ENCODE measurements at places on chromosomes 7 and 10. TPM values are rescaled to one million over a fixed set of nuclear protein-coding genes. Genes with fewer than 3 reads are reported as not detected.
A peak's percentile ranks its signal among the peaks of the same experiment; 100 is the strongest.

DNA sequence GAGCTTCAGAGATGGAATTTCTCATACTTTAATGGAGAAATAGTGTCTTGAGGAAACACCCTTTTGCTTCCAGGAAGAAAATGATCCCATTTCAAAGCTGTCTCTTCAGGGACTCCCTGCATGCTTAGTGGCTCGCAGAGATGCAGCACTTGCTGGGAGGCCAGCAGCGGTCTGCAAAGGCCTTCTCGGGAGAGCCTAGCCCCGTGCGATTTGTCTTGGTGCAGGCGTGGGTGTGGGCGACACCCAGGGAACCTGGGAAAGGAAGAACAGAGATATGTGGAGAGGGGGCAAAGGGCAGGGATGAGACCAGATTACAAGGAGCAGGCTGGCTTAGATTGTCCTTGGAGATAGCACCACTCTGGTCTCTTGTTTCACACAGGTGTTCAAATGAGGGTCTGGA lies 352.3 kb upstream of the PODXL start:
- no peak for DNase-seq

DNA sequence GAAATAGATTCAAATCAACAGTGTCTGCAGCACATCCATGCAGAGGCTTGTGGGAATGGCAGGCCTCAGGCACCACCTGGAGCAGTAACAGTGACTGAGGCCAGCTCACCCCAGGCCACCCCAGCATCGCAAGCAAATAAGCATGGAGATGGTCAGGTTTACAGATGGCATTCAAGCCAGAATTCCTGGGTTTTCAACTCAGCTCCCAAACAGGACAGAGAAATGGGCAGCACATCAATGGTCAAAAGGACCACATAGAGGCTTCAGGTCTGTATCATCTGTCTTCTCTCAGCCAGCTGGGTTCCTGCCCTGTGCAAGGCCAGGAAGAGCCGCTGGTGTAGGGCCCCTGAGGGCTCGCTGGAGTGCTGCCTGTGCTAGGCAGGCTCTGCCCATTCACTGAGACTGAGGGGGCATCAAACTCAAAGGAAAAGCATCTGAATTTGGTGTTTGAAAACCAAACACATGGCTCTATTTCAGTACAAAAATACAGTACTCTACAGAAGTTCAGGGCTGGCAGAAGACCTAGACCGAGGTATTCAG lies 112.5 kb downstream of the KMT2E start:
- no peak for DNase-seq

DNA sequence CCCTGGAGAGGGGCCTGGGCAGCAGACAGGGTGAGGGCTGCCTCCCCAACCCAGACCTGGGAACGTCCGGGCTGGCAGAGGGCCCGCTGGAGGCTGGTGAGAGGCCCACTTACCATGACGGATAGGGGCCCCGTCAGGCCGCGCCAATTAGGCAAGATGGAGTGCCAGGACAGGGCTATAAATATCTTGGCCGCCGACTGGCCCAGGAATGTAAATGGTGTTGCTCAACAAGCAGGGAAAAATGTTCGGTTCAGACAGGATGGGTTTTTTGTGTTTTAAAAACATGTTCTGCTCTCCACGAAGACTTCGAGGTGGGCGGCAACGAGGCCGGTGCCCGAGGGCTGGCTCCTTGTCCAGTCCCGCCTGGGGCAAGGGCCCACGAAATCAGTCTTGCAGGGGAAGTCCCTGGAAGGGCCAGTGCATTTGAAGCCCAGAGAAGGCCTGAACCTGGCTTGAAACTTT lies 35.8 kb upstream of the ELN start:
- DNase-seq: peak; percentile 56

- DNase-seq: no peak
Measured at GRCh38 chr7:68409851-68410250, 1188.4 kb upstream of the AUTS2 start.

DNA sequence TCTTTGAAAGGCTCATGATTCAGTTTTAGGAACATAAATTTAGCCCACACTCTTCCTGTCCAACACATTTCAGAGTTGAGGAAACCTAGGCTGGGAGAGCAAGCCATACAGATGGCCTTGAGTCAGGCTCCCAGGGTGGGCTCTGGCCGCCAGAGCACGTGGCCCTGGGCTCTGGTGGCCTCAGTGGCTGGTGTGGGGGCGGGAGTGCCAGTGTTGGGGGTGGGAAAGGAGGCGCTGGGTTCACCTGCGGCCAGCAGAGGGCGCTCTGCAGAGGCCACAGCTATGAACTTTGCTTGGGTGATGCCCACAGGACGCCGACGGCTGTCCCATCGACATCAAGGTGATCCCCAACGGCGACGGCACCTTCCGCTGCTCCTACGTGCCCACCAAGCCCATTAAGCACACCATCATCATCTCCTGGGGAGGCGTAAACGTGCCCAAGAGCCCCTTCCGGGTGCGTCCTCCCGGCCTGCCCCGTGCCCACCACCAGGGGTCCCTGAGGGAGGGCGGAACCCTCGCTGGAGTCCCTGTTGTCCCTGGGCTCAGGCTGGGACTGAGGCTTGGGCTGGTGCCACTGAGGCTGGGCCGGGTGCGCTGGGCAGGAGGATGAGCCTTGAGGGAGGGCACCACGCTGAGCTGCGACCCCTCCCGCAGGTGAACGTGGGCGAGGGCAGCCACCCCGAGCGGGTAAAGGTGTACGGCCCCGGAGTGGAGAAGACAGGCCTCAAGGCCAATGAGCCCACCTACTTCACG lies 11.9 kb downstream of the FLNC start:
- DNase-seq: no peak

- DNase-seq: no peak
Measured at GRCh38 chr10:12741360-12741804, 260.1 kb downstream of the CCDC3 start.

DNA sequence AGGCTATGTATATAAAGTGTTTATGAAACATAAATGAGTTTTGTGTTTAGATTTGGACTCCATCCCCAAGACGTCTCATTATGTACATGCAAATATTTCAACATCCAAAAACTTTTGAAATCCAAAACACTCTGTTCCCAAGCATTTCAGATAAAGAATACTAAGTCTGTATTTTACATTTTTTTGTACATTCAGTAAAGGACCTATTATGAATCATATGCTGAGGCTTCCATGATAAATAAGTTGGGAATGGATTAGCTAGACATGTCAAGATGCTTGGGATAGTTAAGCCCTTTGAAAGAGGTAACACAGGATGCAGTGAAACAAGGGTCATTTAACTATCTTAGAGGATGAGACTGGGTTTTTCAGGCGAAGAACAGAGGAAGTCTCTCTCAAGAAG lies 262.9 kb downstream of the SNX13 start:
- no peak for DNase-seq

DNA sequence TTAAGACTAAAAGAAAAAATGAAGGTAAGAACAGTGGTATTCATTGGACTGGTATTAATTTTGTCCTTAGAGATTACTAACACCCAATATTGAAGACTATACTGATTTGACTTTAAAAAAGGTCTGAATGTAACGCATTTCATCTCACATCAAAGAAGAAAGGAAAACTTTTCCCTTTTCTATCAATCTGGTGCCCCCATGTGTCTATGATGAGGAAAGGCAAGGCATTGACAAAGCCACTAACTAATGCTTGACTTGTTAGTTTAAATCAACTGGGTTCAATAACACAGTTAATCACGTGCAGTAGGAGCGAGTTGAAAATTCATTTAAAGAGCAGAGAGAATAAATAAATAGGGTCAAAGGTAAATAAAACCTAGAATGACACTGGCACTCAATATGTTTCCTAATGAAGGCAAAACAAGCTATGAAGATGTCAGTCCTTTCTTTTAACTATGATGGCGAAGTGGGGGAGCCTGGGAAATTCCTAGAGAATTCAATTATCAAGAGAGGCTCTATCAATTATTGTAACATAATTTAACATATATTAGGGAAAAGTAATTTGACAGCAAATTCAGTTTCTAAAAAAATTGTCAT lies 180.9 kb downstream of the ANK3 start:
- DNase-seq: peak; percentile 67

- DNase-seq: peak; percentile 50
Measured at GRCh38 chr10:27745732-27746396, at the start of gene MKX. Gene MKX (minus strand): TSS chr10:27745819. CDS start chr10:27743415, 2,404 bp downstream.

Gene ACSM6
- 0.96 TPM for total RNA-seq

Gene TSPAN12
- 6.7 TPM for total RNA-seq

Data from umbilical cord (tissue), 2 donors.